ENCODE measurements at places on chromosomes 1 and 21. TPM values are rescaled to one million over a fixed set of nuclear protein-coding genes. Genes with fewer than 3 reads are reported as not detected.

DNA sequence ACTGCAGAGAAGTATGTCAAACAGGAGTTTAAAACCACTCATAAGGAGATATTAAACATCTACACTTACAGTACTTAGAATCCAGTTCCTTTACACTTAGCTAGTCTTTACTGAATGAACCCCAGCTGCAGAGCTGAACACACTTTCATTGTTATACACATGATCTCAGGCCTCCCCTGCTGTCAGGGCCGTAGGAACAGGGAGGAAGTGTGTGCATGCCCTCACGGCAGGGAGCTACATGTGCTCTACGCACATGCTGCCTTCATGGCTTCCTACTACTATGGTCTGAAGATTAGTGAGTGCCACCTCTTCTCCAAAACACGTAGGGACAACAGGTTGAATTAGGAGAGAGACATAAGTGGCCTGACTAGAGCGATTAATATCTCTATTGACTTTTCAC, 191.5 kb downstream of the SIPA1L2 start:
- DNase-seq: no peak

The SERPINC1 gene
- not detected for total RNA-seq

DNA sequence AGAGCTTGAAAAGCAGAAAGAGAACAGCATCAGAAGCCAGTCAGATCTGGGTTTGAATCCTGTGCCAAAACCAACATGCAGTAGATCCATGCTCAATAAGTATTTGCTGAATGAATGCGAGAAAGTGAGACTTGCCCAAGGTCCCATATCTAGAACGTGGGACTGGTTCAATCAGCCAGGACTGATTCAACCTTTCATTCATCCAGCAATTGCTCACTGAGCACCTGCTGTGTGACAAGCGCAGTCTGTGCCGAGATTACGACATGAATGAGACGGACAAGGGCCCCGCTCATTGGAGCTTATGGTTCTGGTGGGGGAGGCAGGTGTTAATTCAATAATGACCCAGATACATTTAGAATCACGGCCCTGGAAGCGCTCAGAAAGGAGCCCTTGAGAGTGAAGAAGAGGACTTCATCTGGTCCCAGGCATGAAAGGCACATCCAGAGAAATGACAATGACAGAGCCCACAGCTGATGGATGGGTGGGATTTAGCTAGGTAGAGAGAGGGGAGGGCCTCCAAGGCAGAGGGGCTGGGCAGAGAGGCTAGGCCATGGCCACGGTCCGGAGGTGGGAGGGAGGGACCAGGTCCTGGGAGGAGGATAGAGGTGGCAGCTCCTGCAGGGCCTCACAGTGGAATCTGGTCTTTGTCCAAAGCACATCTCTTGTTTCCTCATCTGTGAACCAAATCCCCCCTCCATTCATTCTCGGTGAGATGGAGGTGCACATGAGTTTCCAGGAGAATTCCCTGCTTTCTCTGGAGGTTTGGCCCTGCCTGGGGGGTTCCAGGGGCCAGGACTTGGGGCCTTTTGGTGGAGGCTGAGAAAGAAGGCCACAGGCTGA, 4.2 kb upstream of the FAM131C start:
- no peak for DNase-seq

DNA sequence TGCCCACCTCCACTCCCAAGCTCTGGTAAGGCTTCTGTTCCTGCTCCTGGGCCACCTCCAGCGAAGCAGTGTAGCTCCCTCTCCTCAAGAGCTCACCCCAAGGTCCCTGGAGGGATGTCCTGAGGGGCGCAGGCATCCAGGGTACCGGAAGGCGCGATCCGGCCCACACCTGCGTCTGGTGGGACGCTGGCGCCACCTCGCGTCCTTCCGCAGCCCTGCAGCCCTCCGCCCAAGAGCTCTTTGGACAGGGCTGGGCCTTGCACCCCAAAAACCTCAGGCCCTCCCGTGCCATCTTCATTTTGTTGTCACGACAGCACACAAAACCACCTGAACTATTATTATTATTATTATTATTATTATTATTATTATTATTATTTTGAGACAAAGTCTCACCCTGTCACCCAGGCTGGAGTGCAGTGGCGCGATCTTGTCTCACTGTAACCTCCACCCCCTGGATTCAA, 49.2 kb upstream of the PAX7 start:
- DNase-seq: peak; percentile 23

- peak; percentile 94 for DNase-seq
Observed at GRCh38 chr1:150561974-150562445, 12.8 kb downstream of the ADAMTSL4 start.

DNA sequence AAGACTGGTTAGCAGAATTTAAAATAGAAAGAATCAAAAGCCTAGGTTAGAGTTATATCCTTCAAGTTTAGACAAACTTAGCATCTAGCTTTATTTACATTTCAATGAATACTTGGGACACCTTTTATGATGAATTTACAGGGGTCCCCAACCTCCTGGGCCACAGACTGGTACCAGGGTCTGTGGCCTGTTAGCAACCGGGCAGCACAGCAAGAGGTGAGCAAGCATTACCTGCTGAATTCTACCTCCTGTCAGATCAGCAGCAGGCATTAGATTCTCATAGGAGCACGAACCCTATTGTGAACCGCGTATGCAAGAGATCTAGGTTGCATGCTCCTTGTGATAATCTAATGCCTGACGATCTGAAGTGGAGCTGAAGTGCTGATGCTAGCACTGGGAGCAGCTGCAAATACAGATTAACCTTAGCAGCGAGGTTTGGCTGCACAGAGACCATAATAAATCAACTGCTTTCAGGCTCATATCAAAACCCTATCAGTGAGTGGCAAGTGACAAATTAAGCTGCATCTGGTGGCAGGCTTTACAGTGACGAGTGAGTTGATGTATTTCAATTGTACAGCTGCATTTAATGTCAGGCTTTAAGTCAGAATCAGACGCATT, 82.0 kb downstream of the UCHL5 start:
- DNase-seq: no peak

Data from heart right ventricle (tissue), 16 donors.